Pons (tissue), 1 donor: ENCODE measurements at places on chromosomes 5 and 9.

GRCh38 chr5:68283766-68284165 is 68.2 kb downstream of the PIK3R1 start:
- DNase-seq = no peak

- DNase-seq = no peak
Observed at GRCh38 chr5:176736301-176736930, 73.9 kb upstream of the UNC5A start.

DNA sequence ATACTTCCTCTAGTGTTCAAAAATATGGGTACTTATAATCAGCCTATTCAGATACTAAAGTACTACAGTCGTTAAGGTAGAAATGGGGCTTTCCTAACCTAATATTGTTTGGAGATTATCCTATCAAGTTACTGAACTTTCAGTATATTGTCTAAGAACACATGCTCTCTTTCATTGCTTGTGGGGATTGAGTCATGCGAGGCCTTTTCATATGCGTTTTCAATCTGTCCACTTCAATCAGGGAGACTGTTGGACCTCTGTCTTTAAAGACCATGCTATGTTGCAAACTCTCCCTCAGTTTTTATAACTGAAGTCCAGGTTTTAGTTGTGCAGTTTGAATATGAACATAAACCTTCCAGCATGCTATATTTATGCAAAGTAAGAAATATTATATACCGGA is 15.0 kb downstream of the PRR16 start:
- DNase-seq = no peak

GRCh38 chr5:158429564-158429963 is 570.6 kb upstream of the CLINT1 start:
- no peak for DNase-seq

- no peak for DNase-seq
Observed at GRCh38 chr5:152527358-152528052, 122.4 kb upstream of the NMUR2 start.

GRCh38 chr5:74174366-74174765 is 466.2 kb downstream of the ENC1 start:
- no peak for DNase-seq

DNA sequence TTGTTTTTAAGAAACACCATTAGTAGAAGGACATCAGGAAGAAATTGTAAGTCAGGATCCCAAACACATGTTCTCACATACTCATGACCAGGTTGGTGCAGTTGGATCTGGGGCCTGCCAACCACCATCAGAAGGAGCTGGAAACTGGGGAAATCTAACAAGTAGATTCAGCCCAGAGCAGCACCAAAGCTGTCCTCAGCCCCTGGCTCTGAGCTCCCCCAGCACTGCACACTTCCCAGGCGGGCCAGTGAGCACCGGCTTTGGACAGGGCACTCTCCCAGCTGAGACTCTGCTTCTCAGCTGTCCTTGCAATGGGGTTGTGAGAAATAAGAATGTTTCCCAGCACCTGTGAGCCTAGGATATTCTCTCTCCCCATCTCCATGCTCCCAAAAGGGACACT is 162.5 kb downstream of the PAX5 start:
- DNase-seq = no peak

DNA sequence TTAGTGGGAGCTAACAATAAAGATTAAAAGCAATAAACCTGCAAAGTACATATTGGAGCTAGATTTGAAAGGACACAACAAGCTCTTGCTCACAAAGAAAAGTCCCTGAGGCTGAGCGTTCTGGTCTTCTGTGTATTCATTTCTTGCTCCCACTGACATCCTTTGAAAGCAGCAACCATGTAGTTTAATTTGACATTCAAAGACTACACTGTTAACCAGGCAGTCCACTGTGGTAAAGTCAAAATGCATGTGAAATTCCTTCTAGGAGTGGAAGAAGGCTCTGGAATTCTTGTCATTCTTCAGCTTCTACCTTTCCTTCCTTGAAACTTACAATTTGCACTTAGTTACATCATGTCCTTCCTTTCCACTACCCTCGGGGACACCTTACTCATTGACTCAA is 480.7 kb downstream of the CSNK1G3 start:
- no peak for DNase-seq

GRCh38 chr9:3235497-3235896 is 290.3 kb downstream of the RFX3 start:
- no peak for DNase-seq

DNA sequence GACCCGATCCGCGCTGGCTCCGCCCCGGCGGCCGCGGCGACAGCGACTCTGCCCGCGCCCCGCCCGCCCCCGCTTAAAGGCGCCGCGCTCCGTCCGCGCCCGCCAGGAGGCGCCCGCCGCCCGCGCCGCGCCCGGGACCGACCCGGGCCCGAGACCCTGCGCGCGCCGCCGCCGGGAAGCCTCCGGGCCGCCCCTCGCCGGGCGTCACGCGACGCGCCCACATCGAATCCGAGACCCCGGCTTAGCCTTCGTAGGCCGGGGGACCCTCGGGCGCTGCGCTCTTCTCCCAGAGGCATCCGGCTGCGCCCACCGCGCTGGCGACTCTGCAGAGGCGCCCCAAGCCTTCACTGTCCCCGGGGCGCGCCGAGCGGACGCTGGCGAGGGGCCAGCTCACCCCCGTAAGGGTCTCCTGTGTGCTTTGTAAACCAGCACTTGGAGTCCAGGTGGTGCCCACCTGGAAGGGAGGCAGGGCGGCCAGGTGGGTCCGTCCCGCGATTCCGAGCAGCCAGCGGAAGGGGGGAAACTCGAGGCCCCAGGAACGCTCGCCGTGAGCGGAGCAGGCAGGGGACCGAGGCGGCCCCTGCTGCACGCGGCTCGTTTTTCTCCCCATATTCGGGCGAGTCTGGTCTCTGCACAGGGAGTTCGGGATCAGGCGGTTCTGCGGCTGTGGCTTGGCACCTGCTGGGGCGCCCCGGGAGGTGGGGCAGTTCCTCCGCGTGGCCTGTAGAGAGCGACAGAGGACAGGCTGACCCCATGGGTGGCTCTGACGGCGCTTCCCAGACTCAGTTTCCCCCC is 423 bp upstream of the ABCA2 start:
- peak; percentile 56 for DNase-seq
